Naive thymus-derived CD4-positive, alpha-beta T cell (primary cell): ENCODE measurements at places on chromosomes 16 and 17.

DNA sequence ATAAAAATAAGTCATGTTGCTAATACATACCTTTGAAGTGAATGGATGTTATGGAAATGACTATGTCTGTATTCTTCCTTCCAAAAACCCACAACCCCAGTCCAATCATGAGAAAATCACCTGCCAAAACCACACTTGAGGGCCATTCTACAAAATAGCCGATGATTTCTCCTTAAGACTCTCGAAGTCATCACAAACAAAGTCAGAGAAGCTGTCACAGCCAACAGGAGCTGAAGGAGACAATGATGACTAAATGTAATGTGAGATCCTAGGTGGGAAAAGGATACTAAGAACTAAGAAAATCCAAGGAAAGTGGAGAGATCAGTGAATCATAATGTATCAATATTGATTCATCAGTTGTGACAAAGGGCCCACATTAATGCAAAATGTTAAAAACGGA, 432.9 kb upstream of the DYNLRB2 start:
- no peak for DNase-seq

GRCh38 chr16:2331199-2331930, 9.2 kb downstream of the ABCA3 start:
- DNase-seq, result no peak

DNA sequence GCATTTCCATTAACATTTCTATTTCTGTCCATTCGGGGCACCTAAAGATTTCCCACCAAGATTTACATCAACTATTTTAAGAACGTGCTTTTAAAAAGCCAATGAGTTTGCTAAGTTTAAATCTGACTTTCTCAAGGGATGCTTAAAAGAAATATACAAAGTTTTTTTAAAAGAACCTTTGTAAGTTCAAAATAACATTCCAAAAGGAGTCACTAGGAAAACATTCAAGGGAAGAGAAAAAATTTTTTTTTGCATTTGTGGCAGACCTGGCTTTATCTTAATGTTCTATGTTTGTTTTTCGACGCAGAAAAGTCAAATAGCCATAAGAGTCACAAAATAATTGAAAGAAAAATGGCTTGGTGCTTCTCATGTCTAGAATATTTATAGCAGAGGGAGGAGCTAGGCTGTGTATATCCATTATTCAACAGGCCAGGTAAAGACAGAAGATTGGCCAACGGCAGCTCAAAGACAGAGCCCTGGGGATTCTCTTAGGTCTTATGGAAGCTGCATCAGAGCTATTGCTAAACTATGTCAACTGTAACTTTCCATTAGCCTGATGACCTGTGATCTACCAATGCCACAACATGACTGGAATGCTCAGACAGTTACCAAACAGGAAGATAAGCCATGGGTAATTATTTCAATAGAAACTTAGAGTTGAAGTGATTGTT, 37.8 kb upstream of the MYOCD start:
- DNase-seq, result no peak

- DNase-seq, result no peak
These were observed 107.7 kb downstream of the SEC14L1 start for GRCh38 chr17:77248216-77249114.

GRCh38 chr16:1377406-1378010, 25.8 kb downstream of the GNPTG start:
- DNase-seq, result no peak

DNA sequence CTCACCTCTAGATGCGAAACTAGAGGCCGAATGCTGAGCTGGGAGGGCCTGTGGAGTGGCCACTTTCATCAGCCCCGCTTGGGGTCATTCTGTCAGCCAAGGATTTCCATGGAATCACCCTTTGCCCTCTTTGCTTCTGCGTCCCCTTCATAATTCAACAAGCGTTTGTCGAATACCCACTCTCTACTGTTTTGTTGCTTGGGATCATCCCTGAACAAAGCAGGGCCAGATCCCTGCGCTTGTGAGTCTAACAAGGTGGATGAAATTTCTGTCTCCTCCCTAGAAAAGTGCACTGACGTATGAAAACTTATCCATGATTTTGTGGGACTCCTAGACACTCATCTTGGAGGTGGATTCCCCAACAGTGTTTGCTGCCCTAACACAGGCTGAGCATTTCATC, 3.3 kb upstream of the SLC12A3 start:
- DNase-seq, result no peak

DNA sequence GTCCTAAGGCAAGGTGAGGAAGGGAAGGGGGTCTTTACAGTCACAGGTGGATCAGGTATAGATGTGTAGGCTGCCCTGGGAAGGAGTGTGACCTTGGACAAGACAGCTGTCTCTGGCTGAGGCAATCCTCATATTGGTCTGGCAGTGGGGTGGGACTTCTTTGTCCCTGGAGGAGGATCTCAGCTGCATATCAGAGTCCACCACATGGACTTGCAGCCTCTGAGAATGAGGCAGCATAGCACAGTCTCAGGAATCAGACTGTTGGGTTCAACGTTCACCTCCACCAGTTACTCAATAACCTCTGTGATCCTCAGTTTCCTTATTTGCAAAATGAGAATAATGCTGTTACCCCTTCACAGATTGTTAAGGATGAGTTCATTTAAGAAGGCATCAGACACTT, 33.4 kb downstream of the ACSM2A start:
- DNase-seq, result no peak

DNA sequence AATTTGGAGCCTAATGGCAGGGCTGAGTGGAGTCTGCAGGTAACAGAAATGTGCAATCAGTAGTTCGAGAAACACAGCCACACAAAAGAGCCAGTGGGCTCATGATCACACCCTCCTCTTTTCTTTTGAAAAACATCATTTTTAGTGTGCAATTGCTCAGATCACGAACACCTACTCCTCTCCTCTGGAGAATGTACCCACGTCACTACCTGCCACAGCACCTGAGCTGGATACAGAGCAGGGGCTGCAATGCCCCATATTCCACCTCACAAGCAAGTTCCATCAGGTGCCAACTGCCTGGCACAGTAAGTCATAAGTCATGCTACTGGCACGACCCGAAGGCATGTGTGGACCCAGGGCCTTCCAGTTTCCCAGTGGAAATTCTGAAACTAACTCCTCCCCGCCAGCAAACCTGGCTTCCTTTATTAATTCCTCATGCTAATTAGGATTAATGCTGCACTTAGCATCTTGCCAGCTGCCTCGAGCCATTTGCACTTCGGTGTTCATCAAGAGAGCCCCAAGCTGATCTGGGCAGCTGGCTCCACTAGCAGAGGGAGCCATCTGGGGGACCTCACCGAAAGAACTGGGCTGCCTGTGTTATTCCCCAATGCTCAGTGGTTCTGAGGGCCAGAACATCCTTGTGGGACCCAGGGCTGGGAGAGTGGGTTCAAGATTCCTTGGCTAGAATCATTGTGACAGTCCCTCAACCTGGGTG, 2.4 kb downstream of the CACNG4 start:
- no peak for DNase-seq

DNA sequence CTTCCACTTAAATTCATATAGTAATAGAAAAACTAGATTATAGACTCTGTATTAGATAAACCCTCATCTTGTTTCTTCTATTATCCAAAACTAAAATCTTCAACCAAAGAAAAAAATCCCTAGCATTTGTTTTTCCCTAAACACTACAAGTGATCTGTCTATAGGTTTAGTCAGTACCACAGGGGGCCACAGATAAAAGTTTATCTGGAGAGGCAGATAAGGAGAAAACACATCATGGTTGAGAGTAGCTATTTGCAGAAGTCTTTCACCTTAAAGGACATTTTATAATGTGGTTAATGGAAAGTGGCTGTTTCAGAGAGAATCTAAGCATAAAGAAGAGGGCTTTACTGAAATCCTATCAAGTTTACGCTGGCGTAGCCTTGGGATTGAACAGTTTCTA, 160.1 kb downstream of the CDK5R1 start:
- DNase-seq, result no peak

GRCh38 chr17:27558341-27558740, 72.6 kb upstream of the LGALS9 start:
- DNase-seq, result no peak
